Hematopoietic multipotent progenitor cell treated with erythropoietin and hydrocortisone succinate and interleukin-3 and kit ligand, for 15 days (in vitro differentiated cells): ENCODE measurements at places on chromosomes 5 and 9.

DNA sequence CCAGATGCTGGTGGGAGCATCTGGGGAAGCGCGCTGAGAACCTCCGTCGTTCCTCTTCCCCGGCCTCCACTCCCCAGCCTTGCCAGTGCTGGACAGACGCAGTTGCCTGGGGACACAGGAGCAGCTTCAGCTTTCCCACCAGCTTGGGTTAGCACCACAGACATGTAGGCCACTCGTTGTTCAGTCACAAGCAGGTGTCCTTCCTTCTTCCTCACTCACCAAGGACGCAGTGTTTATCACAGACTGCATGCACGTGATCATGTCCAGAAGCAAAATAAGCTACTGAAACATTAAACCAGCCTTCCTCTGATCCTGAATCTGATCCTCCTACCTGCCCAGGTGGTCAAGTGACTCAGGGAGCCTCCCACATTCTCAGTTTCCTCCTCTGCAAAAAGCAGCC is 232.9 kb downstream of the SYK start:
- DNase-seq: no peak

DNA sequence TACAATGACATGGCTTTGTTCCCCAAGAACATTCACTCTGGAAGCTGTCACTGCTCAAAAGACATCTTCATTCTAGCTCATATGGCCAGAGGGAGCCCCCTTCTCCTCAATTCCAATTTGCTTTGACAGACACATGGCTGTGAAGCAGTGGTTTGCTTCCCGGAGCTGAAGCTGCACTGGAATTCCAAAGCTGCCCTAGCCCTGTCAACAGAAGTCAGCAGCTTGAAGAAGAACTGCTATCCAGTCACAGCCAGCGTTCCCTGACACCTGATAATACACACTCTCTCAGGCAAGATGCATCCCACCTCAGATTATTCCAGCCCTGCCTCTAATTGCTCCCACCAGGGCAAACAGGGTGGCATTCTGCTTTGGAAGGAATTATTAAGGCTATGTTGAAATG is 93.7 kb downstream of the SEMA5A start:
- DNase-seq: no peak

GRCh38 chr5:123098767-123099513 is 9.9 kb downstream of the PRDM6 start:
- DNase-seq: no peak

GRCh38 chr5:64570395-64570996 is 64.7 kb downstream of the RGS7BP start:
- DNase-seq: no peak

DNA sequence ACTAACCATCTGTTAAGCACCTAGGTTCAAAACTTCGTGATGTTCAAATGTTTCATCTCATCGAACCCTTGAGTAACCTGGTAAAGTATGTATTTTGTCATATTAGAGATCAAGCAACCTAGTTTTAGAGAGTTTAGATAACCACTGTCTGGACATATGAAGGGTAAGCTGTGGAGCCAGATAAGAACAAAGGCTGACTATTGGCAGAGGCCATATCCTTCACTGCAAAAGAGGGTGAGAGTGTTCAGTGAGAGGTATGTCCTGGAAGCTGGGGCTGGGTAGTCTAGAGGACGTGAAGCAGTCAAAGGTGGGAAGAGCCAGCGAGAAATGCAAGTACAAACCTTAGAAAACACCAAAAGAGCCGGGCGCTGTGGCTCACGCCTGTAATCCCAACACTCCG is 573.1 kb upstream of the KLF4 start:
- no peak for DNase-seq

GRCh38 chr9:81759680-81760215 is 70.4 kb upstream of the TLE1 start:
- no peak for DNase-seq

DNA sequence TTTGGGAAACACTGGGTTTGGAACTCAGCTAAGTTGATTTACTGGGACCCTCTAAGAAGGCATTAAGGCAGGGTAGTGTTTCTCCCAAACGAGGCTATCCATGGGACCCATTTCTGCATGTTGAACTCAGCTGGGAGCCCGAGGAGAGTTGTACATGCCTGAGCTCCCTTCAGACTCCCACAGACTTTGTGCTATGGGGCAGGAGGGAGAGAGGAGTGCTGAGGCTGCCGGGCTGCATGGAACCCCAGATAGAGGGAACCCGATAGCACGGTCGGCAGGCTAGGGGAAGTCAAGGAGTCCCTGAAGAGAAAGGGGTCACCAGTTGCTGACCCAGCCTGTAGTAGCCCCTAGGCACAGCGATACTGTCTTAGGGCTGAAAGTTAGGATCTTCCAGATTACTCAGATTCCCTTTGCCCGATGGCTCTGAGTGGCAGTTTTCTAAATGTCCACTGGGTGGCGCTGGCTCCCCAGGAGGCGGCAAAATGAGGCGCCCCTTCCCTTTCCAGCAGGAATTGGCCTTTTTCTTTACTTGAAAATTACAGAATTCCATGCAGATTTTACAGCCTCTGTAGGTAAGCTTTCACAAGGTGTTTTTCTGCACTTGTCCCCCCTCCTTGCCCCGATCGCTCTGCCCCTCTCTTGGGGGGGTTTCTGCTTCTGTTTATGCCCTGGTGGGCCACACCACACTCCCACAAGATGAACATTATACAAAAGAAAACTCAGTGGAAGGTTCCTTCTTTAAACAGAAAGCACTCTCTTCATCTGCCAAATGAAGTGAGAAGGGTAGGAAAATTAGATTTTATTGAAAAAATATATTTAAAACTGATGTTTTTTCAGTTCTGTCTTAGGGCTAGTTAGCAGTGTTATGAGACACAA is 17.8 kb downstream of the NANS start:
- peak; percentile 66 for DNase-seq

DNA sequence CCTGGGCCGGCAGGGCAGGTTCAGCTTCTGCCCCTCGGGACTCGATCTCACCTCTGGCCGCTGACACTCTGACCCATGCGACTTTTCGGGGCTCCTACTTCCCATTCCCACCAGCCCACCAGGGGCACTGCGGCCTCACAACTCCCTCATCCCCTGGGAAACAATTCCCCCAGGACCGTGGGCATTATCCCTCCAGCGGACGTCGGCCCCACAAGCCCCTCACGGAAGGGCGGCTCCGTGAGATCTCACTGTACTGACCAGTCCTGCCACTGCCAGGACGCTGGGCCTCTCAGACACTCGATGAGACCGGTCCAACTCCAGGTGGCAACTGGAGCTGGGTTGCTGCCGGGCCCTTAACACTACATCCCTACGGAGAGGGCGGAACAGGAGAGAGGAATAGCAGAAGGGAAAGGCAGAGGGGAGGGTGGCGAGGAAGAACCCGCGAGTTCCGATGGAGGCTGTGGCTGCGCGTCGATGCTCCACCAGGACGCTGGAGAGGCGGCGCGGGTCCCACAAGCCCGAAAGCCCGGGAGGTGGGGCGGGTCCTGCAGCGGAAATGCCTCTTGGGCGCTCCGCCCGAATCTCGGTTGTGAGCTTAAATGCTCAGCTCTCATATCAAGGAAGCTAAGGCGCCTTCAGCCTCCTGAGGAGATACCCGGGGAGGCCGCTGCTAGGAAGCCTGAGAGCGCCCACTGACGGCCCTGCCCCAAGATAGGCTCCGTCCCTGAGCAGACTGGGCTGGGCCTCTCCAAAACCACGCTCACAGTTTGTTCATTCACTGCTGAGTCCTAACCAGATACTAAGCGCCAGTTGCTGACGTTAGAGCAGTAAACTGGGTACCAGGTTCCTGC is 36.3 kb downstream of the VCP start:
- DNase-seq: no peak

- DNase-seq: no peak
These were observed 554.0 kb downstream of the TLE4 start for GRCh38 chr9:80125731-80126264.

- no peak for DNase-seq
These were observed at the start of gene FGF18 for GRCh38 chr5:171418982-171419687. Gene FGF18 (plus strand): TSS chr5:171419647. CDS start chr5:171420200, 553 bp downstream.

DNA sequence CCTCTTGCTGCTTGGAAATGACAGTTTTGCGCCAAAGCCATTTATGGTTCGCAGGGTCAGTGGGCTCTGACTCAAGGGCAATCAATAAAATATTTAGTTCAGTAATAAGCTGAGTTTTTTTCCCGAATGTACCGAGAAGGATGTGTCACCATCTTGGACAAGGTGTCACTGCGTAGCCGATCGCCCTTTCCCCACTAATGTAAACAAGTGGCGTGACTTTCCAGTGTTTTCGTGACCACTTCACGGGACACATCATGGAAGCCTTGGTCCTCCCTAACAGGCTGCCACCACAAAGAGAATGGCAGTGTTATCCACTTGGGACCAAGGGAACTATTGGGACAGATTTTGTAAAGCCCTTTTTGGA is 16.4 kb downstream of the ISL1 start:
- DNase-seq: no peak

DNA sequence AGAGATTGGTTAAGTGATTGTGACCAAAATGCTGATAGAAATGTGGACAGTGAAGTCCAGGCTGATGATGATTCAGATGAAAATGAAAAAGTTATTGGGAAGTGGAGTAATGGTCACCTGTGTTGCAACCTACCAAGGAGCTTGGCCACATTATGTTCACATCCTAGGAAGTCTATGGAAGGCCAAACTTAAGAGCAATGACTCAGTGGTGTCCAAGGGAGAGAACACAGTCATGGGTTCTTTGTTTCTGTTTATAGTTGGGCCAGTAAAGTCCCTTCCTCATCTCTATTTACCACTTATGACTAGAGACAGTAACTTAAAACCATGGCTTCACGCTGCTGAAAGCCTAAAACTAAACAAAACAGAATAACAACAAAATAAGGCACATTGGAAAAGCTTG is 555.3 kb upstream of the DAB2 start:
- no peak for DNase-seq

- DNase-seq: no peak
These were observed 51.3 kb upstream of the PRLR start for GRCh38 chr5:35281613-35282012.

GRCh38 chr9:4315582-4316215 is 15.8 kb upstream of the GLIS3 start:
- DNase-seq: peak; percentile 42

DNA sequence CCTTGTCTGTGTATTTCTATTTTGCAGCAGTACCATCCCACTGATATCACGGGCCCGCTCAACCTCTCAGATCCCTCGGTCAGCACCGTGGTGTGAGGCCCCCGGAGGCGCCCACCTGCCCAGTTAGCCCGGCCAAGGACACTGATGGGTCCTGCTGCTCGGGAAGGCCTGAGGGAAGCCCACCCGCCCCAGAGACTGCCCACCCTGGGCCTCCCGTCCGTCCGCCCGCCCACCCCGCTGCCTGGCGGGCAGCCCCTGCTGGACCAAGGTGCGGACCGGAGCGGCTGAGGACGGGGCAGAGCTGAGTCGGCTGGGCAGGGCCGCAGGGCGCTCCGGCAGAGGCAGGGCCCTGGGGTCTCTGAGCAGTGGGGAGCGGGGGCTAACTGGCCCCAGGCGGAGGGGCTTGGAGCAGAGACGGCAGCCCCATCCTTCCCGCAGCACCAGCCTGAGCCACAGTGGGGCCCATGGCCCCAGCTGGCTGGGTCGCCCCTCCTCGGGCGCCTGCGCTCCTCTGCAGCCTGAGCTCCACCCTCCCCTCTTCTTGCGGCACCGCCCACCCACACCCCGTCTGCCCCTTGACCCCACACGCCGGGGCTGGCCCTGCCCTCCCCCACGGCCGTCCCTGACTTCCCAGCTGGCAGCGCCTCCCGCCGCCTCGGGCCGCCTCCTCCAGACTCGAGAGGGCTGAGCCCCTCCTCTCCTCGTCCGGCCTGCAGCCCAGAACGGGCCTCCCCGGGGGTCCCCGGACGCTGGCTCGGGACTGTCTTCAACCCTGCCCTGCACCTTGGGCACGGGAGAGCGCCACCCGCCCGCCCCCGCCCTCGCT is 1.9 kb downstream of the LRRC26 start:
- DNase-seq: no peak
